Activated T-cell treated with anti-CD3 and anti-CD28 coated beads, Interleukin-2, amount 50 U/mL, for 72 hours (primary cell): ENCODE measurements at places on chromosomes 3 and 15. TPM values are rescaled to one million over a fixed set of nuclear protein-coding genes. Genes with fewer than 3 reads are reported as not detected.

TAMM41 gene
- total RNA-seq: 31.2 TPM

FANCI gene
- 195 TPM for total RNA-seq

KCNH8 gene
- not detected for total RNA-seq

ZBBX gene
- not detected for total RNA-seq

GRCh38 chr3:190003681-190004123, 117.0 kb downstream of the P3H2 start:
- no peak overlapping the region for H3K4me3 ChIP-seq
- DNase-seq: no peak
- peaks cover 11% of the 10 kb centered on the region for H3K27me3 ChIP-seq
- no peaks in the 10 kb centered on the region for H3K4me1 ChIP-seq
- H3K36me3 ChIP-seq: no peaks in the 10 kb centered on the region
- H3K27ac ChIP-seq: no peak overlapping the region

- no peaks in the 10 kb centered on the region for H3K36me3 ChIP-seq
- H3K27me3 ChIP-seq: peaks cover 15% of the 10 kb centered on the region
- peak; percentile 28 for DNase-seq
- no peak overlapping the region for H3K4me3 ChIP-seq
- no peak overlapping the region for H3K27ac ChIP-seq
Measured at GRCh38 chr3:12138044-12138443, 20.7 kb downstream of the TIMP4 start.

DNA sequence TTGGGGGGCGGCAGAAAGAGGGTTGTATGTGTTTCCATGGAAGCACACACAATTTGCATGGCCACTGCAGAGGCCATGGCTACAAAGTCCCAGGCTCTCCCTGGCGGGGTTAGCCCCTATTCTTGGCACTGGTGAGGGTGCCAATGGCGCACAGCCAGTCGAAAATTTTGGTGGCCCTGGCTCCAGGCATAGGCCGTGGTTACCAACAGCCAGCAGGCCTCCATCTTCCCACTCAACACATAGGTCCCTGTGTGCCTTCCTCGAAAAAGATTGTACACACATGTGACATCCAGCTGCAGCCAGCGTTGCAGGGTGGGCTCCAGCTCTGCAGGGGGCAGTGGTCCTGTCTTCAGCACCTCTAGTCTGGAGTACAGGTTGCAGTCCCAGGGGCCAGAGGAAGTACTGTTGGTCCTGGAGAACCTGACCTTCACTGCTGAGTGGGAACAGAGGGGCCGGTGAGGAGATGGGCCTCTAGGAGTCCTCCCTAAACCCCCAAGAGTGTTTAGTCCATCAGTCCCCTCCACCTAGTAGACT, 7.1 kb downstream of the P4HTM start:
- H3K27me3 ChIP-seq: no peaks in the 10 kb centered on the region
- no peak overlapping the region for H3K4me3 ChIP-seq
- no peak overlapping the region for H3K27ac ChIP-seq
- peaks cover 18% of the 10 kb centered on the region for H3K4me1 ChIP-seq
- H3K36me3 ChIP-seq: peaks cover 2% of the 10 kb centered on the region
- DNase-seq: no peak
